Heart right ventricle (tissue), 16 donors: ENCODE measurements at places on chromosomes 1 and 21.

DNA sequence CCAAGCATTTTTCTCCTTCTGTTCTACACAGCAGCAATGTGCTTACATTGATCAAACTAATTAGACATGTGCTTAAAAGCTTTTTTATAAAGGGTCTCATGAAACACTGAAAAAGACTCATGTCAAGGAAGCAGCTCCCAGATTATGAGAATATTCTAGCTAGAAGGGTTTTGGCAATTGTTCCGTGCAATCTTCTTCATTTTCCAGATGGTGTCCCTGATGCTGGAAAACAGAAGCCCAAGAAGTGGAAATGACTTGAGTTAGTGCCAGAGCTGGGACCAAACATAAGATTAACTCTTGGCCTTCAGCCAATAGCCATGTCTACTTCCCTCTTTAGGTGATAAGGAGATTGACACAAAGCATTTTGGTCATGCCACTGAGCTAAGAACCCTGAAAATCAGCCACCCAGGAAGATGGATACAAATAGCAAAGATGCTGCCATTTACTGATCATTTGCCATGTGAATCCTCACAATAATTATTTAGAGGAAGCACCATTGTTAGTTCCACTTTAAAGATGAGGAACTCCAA, 110.8 kb downstream of the MATN1 start:
- no peak for DNase-seq

DNA sequence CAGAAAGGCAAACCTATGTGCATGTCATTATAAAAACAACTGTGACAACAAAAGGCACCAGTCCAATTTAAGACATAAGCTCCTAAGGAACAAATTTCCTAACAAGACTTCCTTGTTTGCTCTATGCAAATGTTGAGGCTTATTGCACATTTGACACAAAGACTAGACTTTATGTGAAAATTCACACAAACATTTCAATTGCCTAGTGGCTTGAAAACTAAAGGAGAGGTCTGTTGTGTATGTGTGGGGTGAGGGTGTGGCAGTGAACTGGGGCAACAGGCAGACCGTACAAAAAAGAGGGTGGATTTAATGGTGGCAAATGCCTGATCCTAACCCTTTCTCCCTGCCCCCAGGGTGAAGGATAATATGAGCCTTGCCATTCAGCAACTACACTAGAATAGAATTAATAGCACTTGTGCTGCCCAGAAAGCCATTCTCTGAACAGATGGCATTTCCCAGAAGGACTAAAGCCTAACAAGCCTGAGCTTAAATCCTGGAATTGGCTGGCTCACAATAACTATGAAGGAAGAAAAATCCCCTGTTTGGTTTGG, 73.9 kb downstream of the GLUL start:
- DNase-seq = no peak

DNA sequence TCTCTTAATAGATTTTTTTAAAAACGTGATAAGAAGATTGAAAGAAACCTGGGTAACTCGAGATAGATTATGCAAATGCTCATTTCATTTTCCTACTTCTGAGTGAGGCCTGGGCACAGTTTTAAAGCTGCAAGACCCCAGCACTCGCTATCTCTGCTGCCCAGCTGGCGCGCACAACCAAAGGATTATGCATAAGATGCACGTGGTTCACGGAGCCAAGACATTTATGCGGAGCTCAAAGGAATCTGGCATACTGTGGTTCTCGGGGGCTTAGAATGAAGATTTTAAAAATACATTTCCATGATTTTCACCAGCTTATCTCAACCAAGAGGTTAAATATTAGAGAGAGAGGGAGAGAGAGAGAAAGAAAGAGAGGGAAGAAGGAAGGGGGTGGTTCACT, 210.9 kb downstream of the DSCAM start:
- DNase-seq = no peak

DNA sequence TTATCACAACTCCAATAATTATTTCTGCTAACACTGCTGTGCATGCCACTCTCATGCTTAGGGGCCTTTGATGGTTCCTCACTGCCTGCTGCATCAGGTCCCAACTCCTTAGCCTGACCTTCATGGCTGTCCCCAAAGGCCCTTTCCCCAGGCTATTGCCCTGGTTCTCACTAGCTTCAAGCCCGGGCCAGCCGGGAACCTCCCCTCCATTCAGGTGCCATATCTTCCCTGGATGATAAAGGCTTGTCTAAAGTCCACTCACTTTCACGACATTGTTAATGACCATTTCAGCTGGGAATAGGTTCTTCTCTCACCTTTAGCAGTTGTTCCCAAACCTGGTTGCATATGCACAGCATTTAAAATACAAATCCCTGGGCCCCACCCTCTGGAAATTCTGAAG, 95.8 kb downstream of the CNIH3 start:
- DNase-seq = no peak

DNA sequence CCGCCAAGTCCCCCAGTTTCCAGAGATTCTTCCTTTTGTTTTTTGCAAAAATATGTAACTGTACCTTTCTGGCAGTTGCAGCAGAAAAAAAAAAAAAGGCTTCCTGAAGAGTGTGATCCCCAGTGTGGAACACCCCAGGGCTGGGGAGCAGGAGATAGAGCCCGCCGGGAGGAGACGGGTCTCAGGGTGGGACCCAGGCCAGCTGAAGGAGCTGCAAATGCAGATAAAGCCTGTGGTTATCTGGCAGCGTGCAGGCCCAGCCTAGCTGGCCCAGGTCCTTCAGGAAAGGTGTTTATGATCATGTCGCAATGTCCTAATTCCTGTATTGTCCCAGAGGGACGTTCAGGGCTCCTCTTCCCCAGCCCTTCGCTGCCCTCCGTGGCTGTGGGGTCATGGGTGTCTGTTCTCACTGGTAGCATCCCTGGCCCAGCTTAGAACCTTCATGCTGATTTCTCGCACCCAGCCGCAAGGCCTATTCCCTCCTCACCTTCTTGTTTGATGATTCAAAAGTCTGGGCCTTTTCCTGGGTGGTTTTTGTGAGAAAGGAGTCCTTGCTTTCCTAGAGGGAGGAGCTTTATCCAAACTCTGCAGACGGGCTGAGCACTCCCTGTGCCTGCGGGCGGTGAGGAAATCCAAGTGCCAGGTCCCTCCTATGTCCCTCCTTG, 26.2 kb downstream of the RNF187 start:
- DNase-seq = no peak

GRCh38 chr1:157367870-157368269, 184.4 kb downstream of the FCRL5 start:
- no peak for DNase-seq

GRCh38 chr1:161440312-161440894, 64.9 kb upstream of the FCGR2A start:
- peak; percentile 62 for DNase-seq

GRCh38 chr21:33869873-33870272, 45.7 kb downstream of the ATP5PO start:
- DNase-seq = no peak

GRCh38 chr1:66931590-66931989, 6.8 kb downstream of the MIER1 start:
- no peak for DNase-seq

DNA sequence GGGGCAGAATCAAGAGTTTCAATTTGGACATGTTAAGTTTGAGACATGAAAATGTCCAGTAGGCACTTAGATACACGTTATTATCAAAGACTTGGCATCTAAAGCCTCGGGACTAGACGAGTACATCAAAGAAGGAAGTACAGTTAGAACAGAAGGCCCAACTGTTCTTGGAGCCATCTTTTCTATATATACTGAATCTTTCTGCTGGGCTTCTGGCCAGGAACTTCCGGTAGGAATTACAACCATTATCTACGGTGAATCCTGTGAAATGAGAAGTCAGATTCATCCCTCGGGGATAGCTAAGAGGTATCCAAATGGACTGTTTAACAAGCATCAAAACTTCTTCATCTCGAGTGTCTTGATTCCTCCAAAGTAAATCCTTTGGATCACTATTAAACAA, 34.4 kb upstream of the NRDC start:
- no peak for DNase-seq

DNA sequence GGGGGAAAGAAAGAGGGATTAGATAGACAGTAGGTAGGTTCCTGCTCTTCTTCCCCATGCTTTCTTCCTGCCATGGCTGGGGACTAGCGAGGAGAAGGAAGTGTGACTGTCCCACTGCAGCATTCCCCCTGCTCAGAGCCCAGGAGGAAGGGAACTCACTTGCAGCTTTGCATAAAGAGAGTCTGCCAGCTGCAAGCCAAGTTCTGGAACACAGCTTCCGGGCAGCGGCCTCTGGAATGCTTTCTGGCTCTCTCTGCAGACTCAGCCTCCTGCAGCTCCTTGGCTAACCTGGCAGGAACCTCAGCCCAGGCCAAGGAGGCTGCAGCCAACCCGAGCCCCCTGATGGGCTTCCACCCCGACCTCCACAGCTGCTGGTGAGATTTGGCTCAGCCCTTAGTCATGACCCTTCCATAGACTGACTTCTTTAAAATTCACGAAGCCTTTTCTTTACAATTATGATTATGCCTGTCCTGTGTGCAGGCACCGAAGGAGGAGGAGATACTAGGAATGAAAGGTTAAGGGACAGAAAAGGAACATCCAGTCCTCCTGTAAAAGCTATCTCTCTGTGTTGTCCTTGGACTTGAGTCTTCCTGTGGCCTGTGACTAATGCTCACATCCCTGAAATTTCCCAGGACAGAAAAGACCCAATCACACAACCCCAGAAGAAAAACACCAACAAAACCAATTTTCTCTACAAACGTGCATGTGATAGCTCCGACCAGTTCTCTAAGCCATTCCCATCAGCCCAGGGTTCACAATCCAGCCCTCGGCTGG, 108.2 kb upstream of the OLIG2 start:
- no peak for DNase-seq
